Effector memory CD4-positive, alpha-beta T cell (primary cell): ENCODE measurements at places on chromosomes 16 and 17.

DNA sequence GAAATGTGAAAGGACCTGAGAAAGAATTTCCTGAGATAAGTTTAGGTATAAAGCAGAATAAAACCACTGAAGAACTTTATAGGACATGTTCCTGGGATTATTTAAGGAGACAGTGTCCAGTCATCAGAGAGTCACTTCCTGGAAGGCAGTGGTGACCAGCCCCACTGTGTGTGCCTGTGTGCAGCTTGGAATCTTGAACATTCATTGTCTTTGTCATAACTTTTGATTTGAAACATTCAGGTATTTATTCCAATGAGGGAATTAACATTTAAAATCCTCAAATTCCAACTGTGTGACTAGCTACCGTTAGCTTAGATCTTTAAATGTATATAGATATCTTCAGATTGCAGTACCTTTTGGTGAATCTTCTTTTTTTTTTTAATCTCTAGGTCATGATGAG is 61.7 kb upstream of the MRC2 start:
- DNase-seq = no peak

DNA sequence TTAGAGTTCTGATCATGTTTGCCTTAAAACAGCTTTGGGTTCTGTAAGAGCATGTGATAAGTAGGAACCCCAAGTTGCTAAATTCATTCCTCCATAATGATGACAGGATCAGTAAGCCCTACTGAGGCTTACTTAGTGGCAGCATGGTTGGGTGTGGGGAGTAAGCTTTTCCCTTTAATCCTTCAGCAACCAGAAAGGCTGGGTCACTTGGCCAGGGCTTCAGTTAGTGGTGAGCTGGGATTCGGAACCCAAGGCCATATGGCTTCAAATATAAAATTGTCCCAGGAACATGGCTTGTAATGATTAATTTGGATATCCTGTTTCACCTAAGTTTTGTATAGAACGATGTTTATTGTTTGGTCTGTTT is 850 bp downstream of the GINS3 start:
- no peak for DNase-seq

GRCh38 chr16:3112058-3112880 is at the start of gene ZNF205:
ZNF205 (plus strand) TSS chr16:3112586; CDS start chr16:3113431, 845 bp downstream.
- no peak for DNase-seq

GRCh38 chr17:78133971-78134898 is 3.7 kb downstream of the TMC8 start:
- DNase-seq = peak; percentile 74

- no peak for DNase-seq
Measured at GRCh38 chr16:68086336-68086841, 1.2 kb downstream of the NFATC3 start.

DNA sequence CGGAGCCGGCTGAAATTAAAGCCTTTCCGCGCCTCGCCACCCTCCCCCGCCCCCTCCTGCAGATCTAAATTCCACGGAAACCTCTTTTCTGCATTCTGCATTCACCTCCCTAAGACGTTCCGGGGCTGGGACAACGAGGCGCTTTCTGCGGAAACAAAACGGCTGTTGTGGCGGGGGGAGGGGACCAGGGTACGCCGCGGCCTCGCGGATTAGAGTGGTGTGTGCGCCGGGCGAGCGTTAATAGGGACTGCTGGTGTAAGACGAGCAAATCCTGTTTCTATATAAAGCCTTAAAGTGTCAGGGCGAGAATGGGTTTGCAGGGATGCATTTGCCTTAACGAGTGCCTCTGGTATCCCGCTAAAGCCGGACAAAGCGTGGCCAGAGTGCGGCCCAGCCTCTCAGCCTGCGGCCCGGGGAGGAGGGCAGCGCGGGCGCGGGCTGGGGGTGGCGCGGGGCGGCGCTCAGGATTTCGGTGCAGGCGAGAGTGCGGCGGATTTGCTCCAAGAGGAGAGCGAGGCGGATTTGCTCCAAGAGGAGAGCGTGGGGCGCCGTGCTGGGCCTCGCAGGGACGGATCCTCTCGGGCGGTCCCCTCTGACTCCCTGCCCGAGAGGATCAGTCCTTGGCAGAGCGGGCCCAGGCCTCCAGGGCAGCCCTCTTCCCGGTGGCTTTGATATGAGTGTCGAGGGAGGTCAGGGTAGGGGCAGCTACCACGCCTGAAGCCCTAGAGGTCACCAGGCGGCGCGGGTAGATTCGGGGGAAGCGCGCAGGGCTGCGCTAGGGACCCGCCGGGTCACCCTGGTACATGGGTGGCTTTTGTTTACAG is 5.1 kb downstream of the BAHCC1 start:
- DNase-seq = no peak

DNA sequence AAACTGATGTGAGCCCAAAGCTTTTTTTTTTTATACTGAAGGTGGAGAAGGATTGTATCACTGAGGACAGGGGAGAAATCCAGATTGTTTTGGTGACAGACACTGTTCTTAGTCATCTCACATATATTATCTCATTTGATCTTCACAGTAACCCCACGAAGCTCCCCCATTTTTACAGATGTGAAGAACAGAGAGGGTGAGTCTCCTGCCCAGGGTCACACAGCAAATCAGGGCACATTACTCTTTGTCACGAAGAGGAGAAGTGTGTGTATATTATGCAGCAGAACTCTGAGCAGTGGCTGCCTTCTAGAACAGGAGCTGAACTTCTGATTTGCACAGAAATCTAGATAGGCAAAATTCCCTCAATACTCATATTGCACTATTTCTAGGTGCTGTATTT is 504.3 kb downstream of the XYLT1 start:
- DNase-seq = no peak

GRCh38 chr17:73226556-73227172 is 33.8 kb downstream of the COG1 start:
- DNase-seq = no peak

- DNase-seq = no peak
Measured at GRCh38 chr16:3001316-3001715, 11.4 kb upstream of the CLDN9 start.

GRCh38 chr17:58630883-58631522 is 60.8 kb downstream of the TEX14 start:
- DNase-seq = peak; percentile 1

- no peak for DNase-seq
Measured at GRCh38 chr17:32828822-32829221, 48.1 kb downstream of the MYO1D start.

- DNase-seq = peak; percentile 84
Measured at GRCh38 chr16:4425378-4426020, at the start of gene DNAJA3. DNAJA3 (plus strand) TSS chr16:4425868; CDS start chr16:4425882, 14 bp downstream.

DNA sequence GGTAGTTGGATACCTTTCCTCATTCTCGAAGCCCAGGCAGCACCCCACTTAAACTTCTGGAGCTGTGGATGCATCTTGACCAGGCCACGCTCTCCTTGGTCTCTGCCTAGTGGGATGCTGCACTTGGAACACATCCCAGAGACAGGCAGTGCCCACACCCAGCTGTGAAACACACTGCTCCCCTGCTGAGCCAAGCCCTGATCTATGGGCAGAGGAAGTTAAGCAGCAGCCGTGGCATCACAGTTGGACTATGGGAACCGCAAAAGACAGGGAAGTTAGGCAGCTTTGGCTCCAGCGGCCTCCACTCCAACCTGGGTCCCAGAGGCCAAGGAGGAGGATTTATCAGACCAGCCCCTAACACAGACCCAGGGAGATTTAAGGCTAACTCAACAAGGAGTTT is 284.8 kb upstream of the CCL2 start:
- no peak for DNase-seq

GRCh38 chr17:38693700-38694329 is 11.3 kb upstream of the MLLT6 start:
- no peak for DNase-seq

DNA sequence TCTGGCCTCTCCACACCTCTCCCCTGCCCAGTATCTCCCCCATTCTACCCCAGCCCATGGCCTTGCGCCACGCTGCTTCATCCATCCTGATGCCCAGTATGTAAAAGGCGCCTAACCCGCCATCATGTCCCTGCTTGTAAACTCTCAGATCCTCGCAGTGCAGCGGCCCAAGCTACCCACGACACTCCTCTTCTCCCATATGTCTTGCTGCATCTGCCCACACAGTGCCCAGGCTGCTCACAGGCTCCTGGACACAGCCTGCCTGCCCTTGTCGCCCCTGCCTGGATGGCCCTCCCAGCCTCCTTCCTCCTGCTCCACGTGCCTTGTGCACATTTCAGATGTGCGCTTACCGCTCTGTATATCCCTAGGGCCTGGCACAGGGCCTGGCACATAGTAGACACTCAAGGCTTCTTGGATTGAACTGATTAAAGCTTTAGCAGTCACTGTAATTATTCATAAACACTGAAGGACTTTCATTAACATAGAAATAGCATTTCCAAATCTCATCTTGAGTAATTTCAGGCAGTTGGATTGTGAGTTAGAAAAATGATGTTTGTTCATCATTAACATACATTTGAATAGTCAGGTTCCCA is 129.1 kb downstream of the CLEC16A start:
- DNase-seq = no peak

DNA sequence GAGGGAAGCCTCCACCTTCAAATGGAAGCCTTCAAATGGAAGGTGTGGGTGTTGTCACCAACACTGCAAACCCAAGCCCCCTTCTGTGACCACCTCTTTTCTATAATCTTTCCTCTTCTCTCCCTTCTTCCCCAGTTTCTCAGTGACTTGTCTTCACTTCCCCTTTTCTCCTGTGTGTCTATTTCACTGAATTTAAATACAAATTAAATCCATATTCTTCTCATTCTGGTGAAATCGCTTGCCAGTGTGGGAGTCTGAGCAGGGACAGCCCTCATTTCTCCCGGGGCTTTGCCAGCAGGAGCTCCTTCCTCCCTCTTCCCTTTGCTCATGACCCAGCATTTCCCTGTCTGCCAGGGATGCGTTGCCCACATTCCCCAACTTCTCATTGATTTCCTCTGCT is 6.4 kb upstream of the ITGAX start:
- DNase-seq = no peak

- DNase-seq = no peak
Measured at GRCh38 chr16:28259091-28259780, 33.1 kb upstream of the SBK1 start.

GRCh38 chr16:27237219-27238015 is 31.2 kb downstream of the NSMCE1 start:
- DNase-seq = peak; percentile 56

DNA sequence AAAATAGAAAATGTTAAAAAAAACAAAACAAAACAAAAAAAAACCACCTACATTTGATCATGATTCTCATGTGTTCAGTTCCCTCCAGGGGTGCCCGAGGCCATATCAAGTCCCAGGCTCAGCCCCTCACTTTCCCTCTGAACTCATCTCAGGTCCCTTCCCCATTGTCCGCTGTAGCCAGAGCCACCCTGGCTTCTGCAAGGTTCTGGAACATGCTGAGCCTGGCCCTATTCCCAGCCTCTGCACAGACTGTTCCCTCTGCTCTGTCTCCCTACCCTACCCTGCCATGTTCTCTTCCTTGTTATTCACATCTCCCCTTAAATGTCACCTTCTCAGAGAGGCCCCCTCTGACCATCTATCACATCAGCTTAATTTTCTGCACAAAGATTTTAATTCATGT is 46.9 kb downstream of the TK2 start:
- DNase-seq = no peak

DNA sequence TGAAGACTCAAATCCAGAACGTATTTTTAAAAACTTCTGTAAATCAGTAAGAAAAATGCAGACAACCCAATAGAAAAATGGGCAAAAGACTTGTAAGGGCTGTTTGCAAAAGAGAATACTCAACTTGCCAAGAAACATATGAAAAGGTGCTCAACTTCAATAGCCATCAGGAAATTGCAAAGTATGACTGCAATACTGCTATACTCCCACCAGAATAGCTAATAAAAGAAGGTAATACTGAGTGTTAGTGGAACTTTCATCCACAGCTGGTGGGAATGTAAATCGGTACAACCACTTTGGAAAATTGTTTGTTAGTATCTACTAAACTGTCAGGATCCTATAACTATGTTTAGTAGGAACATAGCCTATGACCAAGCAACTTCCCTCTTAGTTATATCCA is 48.1 kb downstream of the TBX4 start:
- no peak for DNase-seq

GRCh38 chr16:66927918-66928649 is 2.7 kb upstream of the RRAD start:
- no peak for DNase-seq

GRCh38 chr16:57252148-57252721 is 7.2 kb downstream of the ARL2BP start:
- no peak for DNase-seq

DNA sequence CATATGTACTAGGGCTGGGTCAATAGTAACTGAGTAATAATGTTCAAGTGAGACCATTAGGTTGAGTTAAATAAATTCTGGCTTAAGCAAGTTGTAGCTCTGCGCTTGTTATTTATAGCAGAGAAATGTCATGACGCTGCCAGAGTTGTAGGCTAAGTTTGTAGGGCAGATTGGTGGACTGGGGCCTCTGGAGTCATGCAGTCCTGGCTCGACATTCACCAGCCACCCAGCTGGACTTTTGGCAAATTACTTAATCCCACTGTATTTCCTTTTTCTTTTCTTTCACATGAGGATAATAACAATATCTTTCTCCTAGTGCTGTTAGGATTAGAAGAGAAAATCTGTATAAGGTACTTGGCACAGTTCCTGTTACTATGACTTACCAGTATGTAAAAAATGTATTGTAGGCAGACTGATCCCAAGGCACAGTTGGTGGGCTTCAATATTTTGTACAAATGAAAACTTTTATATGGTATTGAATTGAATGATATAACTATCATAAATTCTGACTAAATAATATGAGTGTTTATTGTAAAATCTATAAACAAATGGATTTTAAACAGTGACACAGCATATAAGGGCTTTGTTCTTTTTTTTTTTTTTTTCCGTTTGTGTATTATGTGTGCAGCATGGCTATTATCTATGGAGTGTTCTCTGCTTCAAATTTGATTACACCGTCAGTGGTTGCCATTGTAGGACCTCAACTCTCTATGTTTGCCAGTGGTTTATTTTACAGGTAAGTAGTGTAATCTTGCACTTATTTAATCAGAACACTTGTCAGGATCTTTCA is 2.6 kb downstream of the MFSD11 start:
- no peak for DNase-seq

DNA sequence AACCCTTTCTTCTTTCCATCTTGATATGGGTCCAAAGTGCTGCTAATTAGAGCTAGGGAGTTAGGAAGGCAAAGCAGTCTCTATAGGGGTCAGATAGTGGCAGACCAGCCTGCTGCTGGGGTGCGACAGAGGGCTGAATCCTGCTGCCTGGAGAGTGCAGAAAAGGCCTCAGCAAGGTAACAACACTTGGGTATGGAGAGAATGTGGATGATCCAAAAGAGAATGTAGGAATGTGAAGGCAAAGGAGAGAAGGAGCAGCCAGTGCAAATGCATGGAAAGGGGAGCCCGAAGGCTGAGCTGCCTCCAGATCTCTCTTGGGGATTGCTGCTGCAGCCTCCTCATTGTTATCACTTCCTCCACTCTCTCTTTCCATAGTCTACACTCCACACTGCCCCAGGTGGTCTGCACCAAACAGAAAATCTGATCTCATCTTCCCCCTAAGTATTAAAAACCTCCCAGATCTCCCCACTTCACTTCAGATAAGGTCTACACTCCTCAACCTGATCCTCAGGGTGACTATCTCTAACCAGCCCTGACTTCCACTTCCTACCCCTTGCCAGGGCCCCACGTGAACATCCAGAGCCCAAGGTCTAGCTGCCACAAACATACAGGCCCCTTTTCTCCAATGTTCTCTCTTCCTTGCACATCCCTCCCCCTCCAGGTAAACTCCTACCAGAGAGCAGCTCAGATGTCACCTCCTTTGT is 28.8 kb downstream of the TOM1L2 start:
- no peak for DNase-seq

- DNase-seq = no peak
Measured at GRCh38 chr16:81627024-81627423, 152.1 kb upstream of the PLCG2 start.

GRCh38 chr17:17877529-17878358 is 41.0 kb upstream of the SREBF1 start:
- DNase-seq = no peak

GRCh38 chr16:89660146-89660545 is 2.5 kb downstream of the SPATA33 start:
- no peak for DNase-seq
